Stimulated activated CD4-positive, alpha-beta T cell treated with anti-CD3 and anti-CD28 coated beads, Interleukin-12 subunit alpha, Interleukin-12 subunit beta, amount 100 ng/mL, for 48 hours (primary cell): ENCODE measurements at places on chromosomes 16 and 17.

GRCh38 chr16:88390735-88391134 lies 8.0 kb downstream of the ZNF469 start:
- no peak for DNase-seq

DNA sequence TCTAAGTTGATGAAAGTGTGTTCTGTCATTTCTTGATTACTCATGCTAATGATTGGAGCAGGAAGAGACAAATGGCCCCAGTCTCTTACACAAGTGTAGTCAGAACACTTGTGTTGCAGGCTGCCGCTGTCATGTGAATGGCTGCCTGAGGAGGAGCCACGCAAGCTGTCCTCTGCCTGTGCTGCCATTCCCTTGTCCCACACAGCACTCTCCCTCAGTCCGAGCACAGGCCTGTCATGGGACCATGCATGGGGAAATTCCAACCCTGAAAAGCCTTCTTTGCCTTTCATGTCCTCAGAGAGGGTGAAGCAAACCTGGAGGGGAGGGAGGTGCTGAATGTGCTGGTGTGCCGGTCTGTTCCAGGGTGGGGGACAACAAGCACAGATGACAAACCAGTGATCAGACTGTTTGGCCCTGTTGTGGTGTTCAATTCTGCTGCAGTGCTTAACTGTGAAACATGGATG lies 109.4 kb downstream of the MRTFB start:
- no peak for DNase-seq

GRCh38 chr17:17042851-17043460 lies 699 bp downstream of the MPRIP start:
- no peak for DNase-seq

DNA sequence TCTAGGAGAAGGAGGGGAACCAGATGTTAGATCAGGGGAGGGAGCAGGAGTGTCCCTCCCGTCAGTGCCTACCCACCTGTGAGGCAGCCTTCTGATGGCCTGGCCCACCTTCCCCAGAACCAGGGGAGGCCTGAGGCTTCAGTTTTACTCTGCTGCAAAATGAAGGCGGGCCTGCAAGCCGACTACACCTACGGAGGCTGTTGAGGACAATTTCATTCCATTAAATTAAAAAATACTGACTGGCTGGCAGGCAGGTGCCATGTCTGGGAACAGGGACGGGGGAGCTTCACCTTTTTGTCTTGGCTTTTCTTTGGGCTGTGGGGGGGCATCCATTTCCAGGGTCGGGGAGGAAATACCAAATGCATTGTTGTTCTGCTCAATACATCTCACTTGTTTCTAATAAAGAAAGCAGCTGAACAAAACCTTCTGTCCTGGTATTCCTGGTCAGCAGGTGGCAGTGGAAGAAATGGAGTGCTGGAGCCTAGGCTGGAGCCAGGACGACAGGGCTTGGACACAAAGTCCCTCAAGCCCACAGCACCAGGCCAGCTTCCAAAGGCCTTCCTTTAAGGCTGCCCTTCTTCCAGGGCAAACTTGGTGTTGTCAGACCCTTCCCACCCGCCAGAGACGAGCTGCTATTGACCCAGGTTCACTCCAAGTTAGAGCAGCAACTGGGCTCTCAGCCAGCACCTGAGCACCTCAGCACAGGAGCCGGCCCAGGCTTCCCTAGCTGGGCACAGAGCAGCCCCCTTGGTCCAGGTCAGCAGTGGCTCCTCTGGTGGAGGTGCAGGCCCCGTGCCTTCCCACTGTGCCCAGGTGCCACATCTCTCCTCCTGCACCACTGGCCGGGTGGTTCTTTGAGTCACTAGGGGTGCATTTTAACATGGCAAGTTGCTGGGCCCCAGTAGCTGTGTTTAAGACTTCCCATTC lies 23.5 kb downstream of the PLCD3 start:
- DNase-seq = no peak

- no peak for DNase-seq
Observed at GRCh38 chr17:45768000-45768399, 16.1 kb upstream of the CRHR1 start.

GRCh38 chr16:64910356-64910755 lies 211.5 kb downstream of the CDH11 start:
- DNase-seq = no peak

GRCh38 chr17:62134397-62134796 lies 69.3 kb upstream of the MED13 start:
- no peak for DNase-seq

GRCh38 chr16:83552228-83552627 lies 255.6 kb upstream of the HSBP1 start:
- DNase-seq = no peak

- no peak for DNase-seq
Observed at GRCh38 chr17:77382966-77383612, 242.3 kb downstream of the SEC14L1 start.

GRCh38 chr17:5234645-5235576 lies at the start of gene SCIMP:
Gene SCIMP (minus strand): TSS chr17:5234860. CDS start chr17:5234755, 105 bp downstream.
- DNase-seq = no peak

- no peak for DNase-seq
Observed at GRCh38 chr17:83086199-83086880, 6.9 kb downstream of the METRNL start.

GRCh38 chr16:30761427-30761927 lies 385 bp downstream of the CFAP119 start:
- DNase-seq = no peak

GRCh38 chr17:36933512-36934143 lies 3.6 kb upstream of the LHX1 start:
- no peak for DNase-seq
